H1 (cell line): ENCODE measurements at places on chromosomes 13 and 19.
A peak's percentile ranks its signal among the peaks of the same experiment; 100 is the strongest.

GRCh38 chr19:1865172-1866010, 2.0 kb upstream of the KLF16 start:
- no peak overlapping the region; the same call in 1 of the 2 replicates for H3K27ac ChIP-seq
- DNase-seq = no peak
- H3K36me3 ChIP-seq = no peaks in the 10 kb centered on the region
- H3K4me1 ChIP-seq = peaks cover 18% of the 10 kb centered on the region; the same call in 1 of the 2 replicates
- peaks cover 15% of the 10 kb centered on the region for H3K27me3 ChIP-seq

DNA sequence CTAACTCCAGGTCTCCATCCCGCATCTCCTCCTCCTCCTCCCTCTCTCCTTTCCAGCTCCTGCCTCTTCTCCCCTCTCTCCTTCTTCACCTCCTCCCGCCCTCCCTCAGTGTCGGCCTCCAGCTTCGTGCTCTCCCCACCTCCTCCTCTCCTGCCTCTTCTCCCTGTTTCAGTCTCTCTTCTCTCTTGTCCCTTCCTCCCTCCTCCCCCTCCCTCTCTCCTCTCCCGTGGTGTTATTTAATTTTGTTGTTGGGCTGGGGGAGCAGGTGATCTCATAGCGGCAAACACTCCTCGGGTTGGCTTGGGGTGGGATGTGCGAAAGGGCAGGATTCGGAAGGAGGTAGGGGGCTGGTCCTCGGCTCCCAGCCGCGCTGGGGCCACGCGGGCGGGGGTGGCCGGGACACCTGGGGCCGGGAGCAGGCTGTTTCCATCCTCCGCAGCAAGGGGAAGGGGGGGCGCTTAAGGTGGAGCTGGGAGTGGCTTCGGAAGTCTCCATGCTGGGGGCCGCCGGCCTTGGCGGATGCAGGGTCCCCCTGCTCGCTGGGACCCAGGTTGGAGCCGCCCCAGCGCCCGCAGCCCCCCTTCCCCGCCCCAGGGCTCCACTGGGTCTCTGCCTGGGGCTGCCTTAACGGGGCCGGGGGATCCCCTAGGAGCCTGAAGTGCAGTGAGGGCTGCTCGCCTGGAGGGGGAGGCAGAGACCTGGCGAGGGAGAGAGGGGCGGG, at the start of gene CA11:
CA11 (minus strand) TSS at position 187 of the 721 bp plus-strand sequence. CDS start 555 bp downstream, outside the sequence.
- no peaks in the 10 kb centered on the region for H3K27me3 ChIP-seq
- H3K4me3 ChIP-seq = peak within 1 kb of the TSS; percentile 81
- peak; percentile 95 for DNase-seq
- peak within 1 kb of the TSS; percentile 78 for H3K27ac ChIP-seq
- no peaks in the 10 kb centered on the region for H3K36me3 ChIP-seq
- peaks cover 7% of the 10 kb centered on the region for H3K4me1 ChIP-seq

DNA sequence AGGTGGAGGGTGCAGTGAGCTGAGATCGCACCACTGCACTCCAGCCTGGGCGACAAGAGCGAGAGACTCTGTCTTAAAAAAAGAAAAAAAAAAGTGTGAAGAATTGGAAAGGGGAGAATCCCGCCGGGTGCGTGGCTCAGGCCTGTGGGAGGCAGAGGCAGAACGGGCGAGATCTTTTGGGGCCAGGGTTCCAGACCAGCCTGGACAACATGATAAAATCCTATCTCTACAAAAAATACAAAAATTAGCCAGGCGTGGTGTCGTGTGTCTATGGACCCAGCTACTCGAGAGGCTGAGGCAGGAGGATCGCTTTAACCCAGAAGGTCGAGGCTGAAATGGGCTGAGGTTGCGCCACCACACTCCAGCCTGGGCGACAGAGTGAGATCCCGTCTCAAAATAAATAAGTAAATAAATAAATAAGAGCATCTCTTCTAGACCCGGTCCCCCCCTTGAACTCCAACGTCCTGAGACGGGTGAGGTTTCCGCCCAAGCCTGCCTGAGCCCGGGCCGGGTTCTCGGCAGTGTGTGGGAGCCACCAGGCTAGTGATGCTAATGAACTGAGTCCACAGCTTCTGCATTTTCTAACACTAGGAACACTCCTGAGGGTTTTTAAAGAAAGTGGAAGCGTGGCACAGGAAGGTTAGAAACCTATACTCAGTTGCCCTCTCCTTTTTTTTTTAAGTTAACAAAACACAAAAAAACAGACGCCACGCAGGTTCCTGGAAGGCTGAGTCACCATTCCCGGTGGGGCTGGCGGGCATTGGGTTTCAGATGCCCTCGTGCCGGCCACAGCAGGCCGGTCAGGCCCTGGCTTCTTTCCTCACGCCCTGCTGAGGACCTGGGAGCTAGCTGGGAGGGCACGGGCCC, 22.0 kb downstream of the GPX4 start:
- H3K27me3 ChIP-seq = no peaks in the 10 kb centered on the region
- H3K36me3 ChIP-seq = 0 out of 2 replicates have a peak, but pooled peaks cover 2% of the 10 kb centered on the region
- H3K4me1 ChIP-seq = peaks cover 1% of the 10 kb centered on the region; the same call in 1 of the 2 replicates
- H3K27ac ChIP-seq = no peak overlapping the region
- DNase-seq = no peak

DNA sequence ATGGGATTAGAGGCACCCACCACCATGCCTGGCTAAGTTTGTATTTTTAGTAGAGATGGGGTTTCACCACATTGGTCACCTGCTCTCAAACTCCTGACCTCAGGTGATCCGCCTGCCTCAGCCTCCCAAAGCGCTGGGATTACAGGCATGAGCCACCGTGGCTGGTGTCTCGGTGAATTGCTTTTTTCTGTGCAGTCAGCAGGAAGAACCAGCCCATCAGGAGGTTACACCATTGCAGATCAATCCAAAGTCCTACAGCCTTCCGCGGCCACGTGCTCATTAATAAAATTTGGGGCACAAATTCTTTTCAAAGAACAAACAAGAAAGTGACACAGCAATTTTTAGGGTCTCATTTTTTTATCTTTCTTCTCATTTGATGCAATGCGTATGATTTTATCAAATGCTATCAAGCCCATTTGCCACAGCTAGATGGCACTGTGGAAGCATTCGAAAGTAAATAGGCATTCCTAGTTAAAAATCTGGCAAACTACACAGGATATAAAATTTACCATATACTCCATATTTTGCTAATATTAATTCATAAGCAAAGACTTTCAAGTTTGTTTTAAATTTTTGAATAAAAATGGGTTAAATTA, 54.4 kb upstream of the ZNF835 start:
- no peak overlapping the region for H3K27ac ChIP-seq
- H3K4me1 ChIP-seq = no peaks in the 10 kb centered on the region
- H3K4me3 ChIP-seq = no peak overlapping the region
- no peaks in the 10 kb centered on the region for H3K36me3 ChIP-seq
- DNase-seq = no peak

DNA sequence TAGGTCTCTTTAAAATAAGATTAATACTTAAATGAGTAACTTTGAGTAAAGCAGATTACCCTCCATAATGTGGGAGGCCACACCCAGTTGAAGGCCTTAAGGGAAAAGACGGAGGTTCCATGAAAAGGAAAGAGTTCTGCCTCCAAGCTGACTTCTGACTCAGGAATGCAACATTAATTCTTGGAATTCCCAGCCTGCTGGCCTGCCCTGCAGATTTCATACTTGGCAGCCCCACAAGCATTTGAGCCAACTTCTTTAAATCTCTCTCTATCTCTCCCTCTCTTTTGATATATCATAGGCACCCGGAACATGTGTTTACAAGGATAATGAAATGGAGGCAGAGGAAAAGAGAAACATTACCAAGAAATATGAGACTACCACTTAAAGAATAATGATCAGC, 902.3 kb upstream of the MIR17HG start:
- H3K27me3 ChIP-seq = no peaks in the 10 kb centered on the region
- DNase-seq = no peak
- no peaks in the 10 kb centered on the region for H3K4me1 ChIP-seq
- no peak overlapping the region for H3K27ac ChIP-seq
- no peaks in the 10 kb centered on the region for H3K36me3 ChIP-seq

GRCh38 chr13:27920677-27921420, 1.0 kb downstream of the PDX1 start:
- H3K36me3 ChIP-seq = no peaks in the 10 kb centered on the region
- H3K4me1 ChIP-seq = peaks cover 30% of the 10 kb centered on the region
- H3K27me3 ChIP-seq = peaks cover 100% of the 10 kb centered on the region
- no peak overlapping the region for H3K27ac ChIP-seq

- no peak overlapping the region for H3K4me3 ChIP-seq
- no peak for DNase-seq
- no peaks in the 10 kb centered on the region for H3K4me1 ChIP-seq
- H3K27ac ChIP-seq = no peak overlapping the region
- no peaks in the 10 kb centered on the region for H3K27me3 ChIP-seq
Measured at GRCh38 chr13:74256969-74257368, 122.8 kb upstream of the KLF12 start.

DNA sequence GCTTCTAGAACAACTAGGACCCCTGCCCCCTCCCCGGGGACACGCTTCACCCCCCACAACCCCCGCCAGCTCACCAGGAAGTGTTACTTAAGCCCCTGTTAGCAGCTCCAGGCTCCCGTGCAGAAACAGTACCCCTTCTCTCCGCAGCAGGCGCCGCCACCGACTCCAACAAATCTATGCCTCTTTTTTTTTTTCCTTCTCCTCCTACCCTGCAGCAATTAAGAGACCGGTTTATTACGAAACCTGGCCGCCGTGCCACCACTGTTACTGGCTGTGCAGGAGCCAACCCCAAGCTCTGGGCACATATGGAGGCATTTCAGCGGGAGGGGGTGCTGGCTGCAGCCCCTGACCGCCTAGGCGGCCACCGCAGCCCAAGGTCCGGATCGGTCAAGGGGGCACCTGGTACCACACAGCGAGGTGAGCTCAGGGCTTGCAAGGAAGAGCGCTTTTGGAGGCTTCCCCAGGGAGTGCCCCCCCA, 2.4 kb downstream of the GADD45B start:
- H3K4me3 ChIP-seq = peak overlapping the region; percentile 49
- no peaks in the 10 kb centered on the region for H3K36me3 ChIP-seq
- no peak overlapping the region for H3K27ac ChIP-seq
- DNase-seq = peak; percentile 72
- peaks cover 40% of the 10 kb centered on the region for H3K27me3 ChIP-seq

GRCh38 chr13:111652676-111653075, 332.2 kb downstream of the TEX29 start:
- H3K27ac ChIP-seq = no peak overlapping the region
- H3K4me1 ChIP-seq = no peaks in the 10 kb centered on the region
- H3K4me3 ChIP-seq = no peak overlapping the region
- no peaks in the 10 kb centered on the region for H3K36me3 ChIP-seq
- no peaks in the 10 kb centered on the region; the same call in 1 of the 2 replicates for H3K27me3 ChIP-seq

GRCh38 chr19:4722671-4723594, 709 bp downstream of the DPP9 start:
- H3K36me3 ChIP-seq = peaks cover 3% of the 10 kb centered on the region; the same call in 1 of the 2 replicates
- H3K4me1 ChIP-seq = no peaks in the 10 kb centered on the region
- peak overlapping the region; percentile 56; the same call in 1 of the 2 replicates for H3K27ac ChIP-seq
- H3K4me3 ChIP-seq = peak overlapping the region; percentile 88
- no peak for DNase-seq
- H3K27me3 ChIP-seq = no peaks in the 10 kb centered on the region

GRCh38 chr19:33426621-33427361, 53.3 kb downstream of the CEBPG start:
- no peak overlapping the region for H3K4me3 ChIP-seq
- H3K27me3 ChIP-seq = no peaks in the 10 kb centered on the region
- no peak overlapping the region for H3K27ac ChIP-seq
- no peak for DNase-seq

GRCh38 chr13:101695870-101696516, 243.5 kb downstream of the ITGBL1 start:
- DNase-seq = no peak
- no peak overlapping the region for H3K27ac ChIP-seq
- H3K36me3 ChIP-seq = no peaks in the 10 kb centered on the region
- H3K4me3 ChIP-seq = no peak overlapping the region
- no peaks in the 10 kb centered on the region for H3K27me3 ChIP-seq
- no peaks in the 10 kb centered on the region for H3K4me1 ChIP-seq

- H3K36me3 ChIP-seq = 0 out of 2 replicates have a peak, but pooled peaks cover 3% of the 10 kb centered on the region
- H3K27me3 ChIP-seq = no peaks in the 10 kb centered on the region
- H3K4me3 ChIP-seq = peak within 1 kb of the TSS; percentile 75
- H3K4me1 ChIP-seq = no peaks in the 10 kb centered on the region
- DNase-seq = peak; percentile 79
Measured at GRCh38 chr19:3932931-3933810, at the start of gene NMRK2. NMRK2 (plus strand) TSS chr19:3933069; CDS start chr19:3933672, 603 bp downstream.

DNA sequence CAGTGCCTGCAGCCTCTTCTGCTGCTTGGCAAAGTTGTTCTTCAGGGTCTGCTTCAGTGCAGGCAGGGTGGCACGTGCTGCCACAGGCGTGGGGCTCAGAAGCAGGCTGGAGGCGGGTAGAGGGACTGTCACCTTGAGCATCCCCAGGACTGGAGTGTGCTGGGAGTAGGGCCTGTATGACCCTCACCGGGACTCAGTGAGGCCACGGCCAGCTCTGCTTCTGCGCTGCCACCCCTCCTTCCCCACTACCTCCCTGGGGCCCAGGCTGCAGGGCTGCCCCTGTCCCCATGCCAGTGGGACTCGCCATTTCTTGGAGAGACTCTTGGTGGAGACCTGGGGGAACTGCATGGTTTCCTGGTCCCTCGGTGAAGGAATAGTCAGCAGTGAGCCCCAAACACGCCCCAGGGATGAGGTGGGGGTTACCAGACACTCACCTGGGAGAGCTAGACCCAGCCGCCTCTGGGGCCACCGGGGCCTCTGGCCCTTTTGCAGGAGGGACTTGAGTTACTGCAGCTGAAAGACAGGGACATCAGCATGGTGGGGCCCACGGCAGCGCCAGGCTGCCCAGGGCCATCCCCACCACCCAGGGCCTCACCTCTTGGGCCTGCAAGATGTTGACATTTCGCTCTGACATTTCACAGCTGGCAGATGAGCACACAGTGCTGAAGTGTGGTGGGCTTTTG, 29.9 kb downstream of the TUBA3C start:
- no peaks in the 10 kb centered on the region for H3K36me3 ChIP-seq
- no peaks in the 10 kb centered on the region for H3K27me3 ChIP-seq
- no peak for DNase-seq
- no peaks in the 10 kb centered on the region for H3K4me1 ChIP-seq

GRCh38 chr13:82717249-82717648, 1165.0 kb downstream of the SLITRK1 start:
- DNase-seq = no peak
- no peak overlapping the region for H3K4me3 ChIP-seq
- H3K4me1 ChIP-seq = no peaks in the 10 kb centered on the region
- H3K27ac ChIP-seq = no peak overlapping the region
- no peaks in the 10 kb centered on the region for H3K27me3 ChIP-seq
- H3K36me3 ChIP-seq = no peaks in the 10 kb centered on the region

GRCh38 chr19:4911786-4912672, 2.7 kb downstream of the UHRF1 start:
- peak; percentile 80 for DNase-seq
- no peaks in the 10 kb centered on the region for H3K27me3 ChIP-seq
- H3K27ac ChIP-seq = no peak overlapping the region
- H3K36me3 ChIP-seq = peaks cover 22% of the 10 kb centered on the region; the same call in 1 of the 2 replicates
- H3K4me3 ChIP-seq = no peak overlapping the region
- no peaks in the 10 kb centered on the region for H3K4me1 ChIP-seq

GRCh38 chr19:11375143-11375948, 880 bp downstream of the SWSAP1 start:
- H3K4me3 ChIP-seq = peak overlapping the region; percentile 72
- H3K27me3 ChIP-seq = no peaks in the 10 kb centered on the region
- H3K27ac ChIP-seq = peak overlapping the region; percentile 63
- no peak for DNase-seq
